SJCRH30 (cell line): ENCODE measurements at places on chromosomes 6 and 20.

DNA sequence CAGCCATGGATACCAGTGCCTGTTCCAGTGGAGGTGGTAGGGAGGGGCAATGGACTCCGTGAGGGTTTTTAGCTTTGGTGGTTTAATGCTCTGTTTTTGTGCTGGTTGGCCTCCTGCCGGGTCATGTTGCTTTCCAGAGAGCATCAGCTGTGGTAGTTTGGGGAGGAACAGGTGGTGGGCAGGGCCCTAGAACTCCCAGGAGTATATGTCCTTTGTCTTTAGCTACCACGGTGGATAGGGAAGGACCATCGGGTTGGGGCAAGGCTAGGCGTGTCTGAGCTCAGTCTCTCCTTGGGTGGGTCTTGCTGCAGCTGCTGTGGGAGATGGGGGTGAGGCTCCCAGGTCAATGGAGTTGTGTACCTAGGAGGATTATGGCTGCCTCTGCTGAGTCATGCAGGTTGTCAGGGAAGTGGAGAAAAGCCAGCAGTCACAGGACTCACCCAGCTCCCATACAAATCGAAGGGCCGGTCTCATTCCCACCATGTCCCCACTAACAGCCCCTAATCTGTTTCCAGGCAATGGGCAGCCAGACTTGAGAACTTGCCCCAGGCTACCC, 38.9 kb downstream of the MRAP2 start:
- no peaks in the 10 kb centered on the region for H3K27me3 ChIP-seq
- peak; percentile 96 for DNase-seq

DNA sequence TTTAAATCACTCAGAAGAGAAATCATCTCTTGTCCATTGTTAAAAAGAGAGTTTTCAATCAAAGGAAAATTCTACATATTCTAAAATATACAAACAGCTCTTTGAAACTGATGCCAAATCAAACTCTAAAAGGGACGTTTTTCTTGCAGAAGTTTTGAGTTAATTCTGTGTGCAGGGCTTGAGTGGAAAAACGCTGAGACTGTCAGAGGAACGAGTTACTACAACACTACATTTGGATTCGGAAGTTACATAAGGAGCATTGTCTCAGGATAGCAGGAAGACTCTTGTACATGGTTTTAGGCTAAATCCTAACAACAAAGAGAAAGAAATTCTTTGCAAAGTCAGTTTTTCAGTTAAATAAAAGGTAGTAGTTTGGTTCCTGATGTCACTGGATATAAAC, 155.7 kb upstream of the SUPT3H start:
- H3K4me3 ChIP-seq: no peak overlapping the region
- H3K27ac ChIP-seq: no peak overlapping the region
- H3K4me1 ChIP-seq: peaks cover 13% of the 10 kb centered on the region
- DNase-seq: no peak
- no peaks in the 10 kb centered on the region for H3K27me3 ChIP-seq

GRCh38 chr20:58698741-58699622, 6.4 kb downstream of the NPEPL1 start:
- no peak for DNase-seq
- H3K4me1 ChIP-seq: no peaks in the 10 kb centered on the region
- H3K36me3 ChIP-seq: no peaks in the 10 kb centered on the region; the same call in 1 of the 2 replicates
- no peak overlapping the region for H3K27ac ChIP-seq

DNA sequence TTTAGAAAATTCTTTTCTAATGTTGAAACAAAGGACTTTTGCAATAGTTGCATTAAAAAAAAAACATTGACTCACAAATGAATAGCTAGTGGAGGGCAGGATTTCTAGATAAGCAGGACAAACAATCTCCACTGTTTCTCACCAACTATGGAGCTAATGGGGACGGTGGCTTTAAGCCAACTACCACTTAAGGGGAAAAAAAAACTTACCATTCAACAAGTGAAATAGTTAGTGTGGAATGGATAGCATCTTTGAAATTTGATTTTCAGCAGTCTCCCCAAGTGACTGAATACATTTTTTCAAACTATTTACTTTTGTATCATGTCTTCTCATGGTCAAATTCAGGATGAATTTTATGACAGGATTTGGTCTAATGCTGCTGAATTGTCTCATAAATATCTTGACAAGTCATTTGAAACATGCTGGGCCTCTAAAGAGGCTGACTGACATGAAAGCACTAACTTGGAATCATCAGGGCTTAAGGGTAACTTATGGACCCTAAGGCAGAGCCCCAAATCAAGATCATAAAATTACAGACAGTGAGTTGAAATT, 100.5 kb downstream of the EYA4 start:
- H3K4me1 ChIP-seq: no peaks in the 10 kb centered on the region
- H3K27ac ChIP-seq: no peak overlapping the region
- no peaks in the 10 kb centered on the region for H3K36me3 ChIP-seq
- DNase-seq: peak; percentile 37
- H3K4me3 ChIP-seq: no peak overlapping the region
- no peaks in the 10 kb centered on the region for H3K27me3 ChIP-seq

GRCh38 chr20:50569864-50570836, 60.0 kb downstream of the PTPN1 start:
- H3K36me3 ChIP-seq: peaks cover 33% of the 10 kb centered on the region
- no peaks in the 10 kb centered on the region for H3K27me3 ChIP-seq
- H3K27ac ChIP-seq: no peak overlapping the region
- no peaks in the 10 kb centered on the region for H3K4me1 ChIP-seq
- no peak for DNase-seq

GRCh38 chr20:49562311-49563014, 5.5 kb downstream of the PTGIS start:
- peak; percentile 87 for DNase-seq
- H3K36me3 ChIP-seq: no peaks in the 10 kb centered on the region
- no peak overlapping the region for H3K4me3 ChIP-seq
- H3K4me1 ChIP-seq: peaks cover 14% of the 10 kb centered on the region
- H3K27ac ChIP-seq: peak overlapping the region; percentile 46

DNA sequence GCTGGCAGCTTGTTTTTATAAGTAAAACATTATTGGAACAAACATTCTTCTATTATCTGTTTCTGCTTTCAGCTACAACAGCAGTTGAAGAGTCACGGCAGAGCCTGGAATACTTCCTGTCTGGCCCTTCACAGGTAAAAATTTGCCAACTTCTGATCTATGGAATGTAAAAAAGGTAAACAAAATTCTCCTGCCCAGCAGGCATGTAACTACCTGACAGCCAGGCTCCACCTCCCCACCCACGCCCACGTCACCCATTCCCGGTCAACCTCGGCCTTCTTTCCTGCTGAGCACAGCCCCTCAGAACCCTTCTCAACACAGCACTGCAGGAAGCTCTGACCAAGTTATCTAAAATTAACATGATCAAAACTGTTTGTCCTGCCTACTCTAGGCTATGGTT, 166.0 kb downstream of the DLL1 start:
- H3K27me3 ChIP-seq: peaks cover 6% of the 10 kb centered on the region; the same call in 1 of the 2 replicates
- no peaks in the 10 kb centered on the region for H3K4me1 ChIP-seq
- no peak overlapping the region for H3K27ac ChIP-seq
- H3K36me3 ChIP-seq: no peaks in the 10 kb centered on the region

GRCh38 chr20:57648878-57649616, 28.8 kb upstream of the ZBP1 start:
- H3K36me3 ChIP-seq: peaks cover 47% of the 10 kb centered on the region
- no peak overlapping the region for H3K27ac ChIP-seq
- no peaks in the 10 kb centered on the region for H3K4me1 ChIP-seq

- no peak overlapping the region for H3K27ac ChIP-seq
- no peaks in the 10 kb centered on the region for H3K27me3 ChIP-seq
These were observed 24.5 kb downstream of the GCLC start for GRCh38 chr6:53520320-53520928.

- H3K27me3 ChIP-seq: no peaks in the 10 kb centered on the region; the same call in none of the 2 replicates
- no peak overlapping the region for H3K27ac ChIP-seq
- no peaks in the 10 kb centered on the region for H3K36me3 ChIP-seq
- no peak overlapping the region for H3K4me3 ChIP-seq
These were observed 320.5 kb downstream of the DHX35 start for GRCh38 chr20:39282619-39283092.
